ENCODE measurements at places on chromosomes 12 and 14.
A peak's percentile ranks its signal among the peaks of the same experiment; 100 is the strongest.

DNA sequence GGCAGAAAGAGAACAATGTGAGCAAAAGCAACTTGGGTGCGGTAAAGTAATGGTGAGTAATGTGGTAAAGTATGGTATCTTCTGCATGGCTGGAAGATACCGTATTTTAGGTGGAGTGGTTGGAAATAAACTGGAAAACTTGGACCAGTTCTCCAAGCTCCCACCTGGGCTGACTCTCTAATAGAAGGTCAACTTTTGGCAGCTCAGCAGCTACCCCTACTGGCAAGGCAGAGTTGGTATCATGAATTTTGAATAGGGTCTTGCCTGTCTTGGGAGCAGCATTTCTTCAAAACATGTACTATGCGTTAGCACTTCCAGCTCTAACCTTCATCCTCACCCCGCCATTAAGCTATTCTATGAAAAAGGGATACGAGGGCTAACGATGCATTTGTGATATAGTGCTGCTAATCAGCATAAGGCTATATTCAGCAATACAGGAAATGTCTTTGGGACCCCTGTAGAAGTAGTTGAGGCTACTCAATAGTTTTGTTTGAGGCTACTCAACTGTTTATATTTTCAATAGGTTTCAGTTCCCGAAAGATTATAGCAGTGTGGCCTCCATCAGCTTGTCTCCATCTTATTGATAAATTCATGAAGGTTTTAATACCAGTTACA lies 276.3 kb upstream of the FAR2 start:
- peak; percentile 79 for DNase-seq

GRCh38 chr14:33790996-33791395 lies 159.9 kb downstream of the EGLN3 start:
- DNase-seq = no peak

- DNase-seq = no peak
Measured at GRCh38 chr12:26319511-26319910, 124.1 kb downstream of the SSPN start.

GRCh38 chr12:55765736-55766290 lies 22.9 kb downstream of the GDF11 start:
- no peak for DNase-seq

- no peak for DNase-seq
Measured at GRCh38 chr12:16335838-16336237, 11.6 kb upstream of the MGST1 start.

GRCh38 chr12:91877456-91878235 lies 268.0 kb downstream of the BTG1 start:
- DNase-seq = peak; percentile 36

DNA sequence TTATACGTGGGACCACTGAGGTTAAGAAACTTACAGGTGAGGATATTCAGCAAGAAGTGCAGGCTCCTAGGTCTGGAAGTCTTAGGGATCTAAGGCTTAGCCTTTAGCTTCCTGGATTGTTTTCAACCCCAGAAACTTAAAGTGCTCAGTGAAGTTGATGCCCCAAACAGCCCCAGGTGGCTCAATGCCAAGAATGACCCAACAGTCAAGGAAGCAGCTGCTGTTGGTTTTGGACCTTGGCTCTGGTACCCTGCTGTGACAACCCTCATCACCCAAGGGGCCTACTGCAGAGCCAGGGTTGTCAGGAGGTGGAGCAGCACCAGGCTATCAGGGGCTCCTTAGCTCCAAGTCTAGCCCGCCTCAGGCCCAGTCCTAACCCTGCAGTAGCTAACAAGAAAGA lies 36.8 kb downstream of the VDR start:
- DNase-seq = no peak

DNA sequence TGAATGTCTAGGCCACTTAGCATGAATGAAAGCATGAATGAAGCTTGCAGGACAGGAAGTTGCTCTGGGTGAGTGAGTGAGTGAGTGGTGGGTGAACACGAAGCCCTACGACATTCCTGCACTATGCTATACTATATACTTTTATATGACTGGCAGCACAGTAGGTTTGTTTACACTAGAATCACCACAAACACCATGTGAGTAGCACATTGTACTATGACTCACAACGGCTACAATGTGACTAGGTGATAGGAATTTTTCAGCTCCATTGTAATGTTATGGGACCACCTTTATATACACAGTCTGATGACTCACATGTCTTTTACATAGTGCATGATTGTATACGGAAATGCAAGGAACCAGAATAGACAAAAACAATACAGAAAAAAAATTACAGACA lies 1480.2 kb downstream of the AACS start:
- DNase-seq = no peak

DNA sequence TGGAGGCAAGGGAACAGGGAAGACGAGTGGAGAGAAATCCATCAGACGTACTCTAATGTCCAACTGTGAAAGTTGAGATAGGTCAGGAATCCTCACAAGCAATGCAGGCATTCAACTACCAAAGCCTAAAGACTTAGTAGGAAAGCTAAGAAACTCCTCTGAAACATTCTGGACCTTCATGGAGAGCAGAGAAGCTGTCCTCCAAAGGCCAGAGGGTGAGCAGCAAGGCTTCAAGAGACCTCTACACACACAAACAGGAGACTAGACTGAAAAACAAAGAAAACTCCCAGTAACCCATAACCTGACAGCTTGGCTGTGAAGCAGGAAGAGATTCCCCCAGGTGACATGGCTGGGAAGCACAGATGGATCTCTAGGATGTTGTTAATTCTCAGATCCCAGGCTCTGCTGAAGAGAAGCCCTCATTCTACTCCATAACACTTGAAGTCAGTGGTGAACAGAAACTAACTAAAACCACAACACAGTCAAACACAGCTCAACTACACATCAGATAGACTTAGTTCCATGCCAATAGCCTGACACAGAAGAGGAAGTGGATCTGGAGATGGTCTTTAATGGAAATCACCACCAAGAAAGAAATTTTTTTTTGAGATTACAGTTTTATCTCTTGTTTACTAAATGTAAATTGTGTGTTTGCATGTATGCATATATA lies 23.2 kb upstream of the LYZ start:
- no peak for DNase-seq

- DNase-seq = no peak
Measured at GRCh38 chr12:14408208-14408607, 42.7 kb downstream of the ATF7IP start.

GRCh38 chr12:76927170-76927784 lies 48.5 kb upstream of the CSRP2 start:
- peak; percentile 92 for DNase-seq

- DNase-seq = no peak
Measured at GRCh38 chr12:65081496-65081895, 39.6 kb downstream of the WIF1 start.

GRCh38 chr12:12628013-12628412 lies 16.3 kb downstream of the CREBL2 start:
- no peak for DNase-seq

DNA sequence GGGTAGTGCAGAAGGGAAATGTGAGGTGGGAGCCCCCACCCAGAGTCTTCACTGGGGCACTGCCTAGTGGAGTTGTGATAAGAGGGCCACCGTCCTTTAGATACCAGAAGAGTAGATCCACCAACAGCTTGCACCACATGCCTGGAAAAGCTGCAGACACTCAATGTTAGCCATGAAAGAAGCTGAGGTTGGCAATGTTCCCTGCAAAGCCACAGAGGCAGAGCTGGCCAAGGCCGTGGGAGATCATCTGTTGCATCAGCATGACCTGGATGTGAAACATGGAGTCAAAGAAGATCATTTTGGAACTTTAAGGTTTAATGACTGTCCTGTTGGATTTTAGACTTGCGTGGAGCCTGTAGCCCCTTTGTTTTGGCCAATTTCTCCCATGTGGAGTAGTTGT lies 468.4 kb upstream of the FOXG1 start:
- DNase-seq = no peak

GRCh38 chr12:84455598-84455997 lies 457.0 kb downstream of the SLC6A15 start:
- DNase-seq = no peak

DNA sequence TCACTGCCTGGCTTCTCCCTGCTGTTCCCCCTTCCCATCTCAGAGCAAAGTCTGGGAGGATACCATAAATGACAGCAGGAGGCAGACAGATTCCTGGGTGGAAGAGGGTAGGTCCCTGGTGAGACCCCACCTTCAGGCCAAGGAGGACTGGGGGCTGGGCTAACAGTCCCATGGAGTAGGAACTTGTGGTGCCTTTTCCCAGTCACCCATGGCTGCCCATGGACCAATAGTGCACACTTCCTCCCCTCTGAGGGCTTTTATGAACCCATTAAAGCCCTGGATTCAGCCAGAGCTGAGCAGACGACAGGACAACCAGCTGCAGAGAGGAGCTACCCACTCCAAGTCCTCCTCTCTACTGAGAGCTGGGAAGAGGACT lies 36.6 kb upstream of the OR5AU1 start:
- DNase-seq = no peak

- no peak for DNase-seq
Measured at GRCh38 chr12:26188641-26189040, 6.7 kb upstream of the SSPN start.

DNA sequence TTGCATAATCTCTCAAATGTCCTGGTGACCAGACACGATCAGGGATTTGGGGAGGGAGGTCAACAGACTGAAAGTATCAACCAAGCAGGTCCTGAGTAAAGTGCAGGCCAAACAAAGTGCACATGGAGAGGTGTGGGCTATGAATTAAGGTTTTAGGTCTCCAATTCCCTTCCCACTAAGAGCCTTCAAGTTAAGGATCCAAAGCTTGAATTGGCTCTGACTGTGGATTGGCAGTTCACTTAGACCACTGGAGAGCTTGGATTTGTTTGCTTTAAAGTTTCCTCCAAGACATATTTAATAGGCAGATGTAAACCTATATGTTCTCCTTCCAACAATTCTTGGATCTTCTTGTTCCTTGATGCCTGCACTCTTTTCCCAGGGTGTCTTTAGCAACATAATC lies 129.6 kb upstream of the IGF1 start:
- no peak for DNase-seq

- no peak for DNase-seq
Measured at GRCh38 chr14:58574623-58575022, 63.1 kb upstream of the DACT1 start.

- DNase-seq = no peak
Measured at GRCh38 chr12:91561301-91561957, 378.8 kb upstream of the DCN start.

DNA sequence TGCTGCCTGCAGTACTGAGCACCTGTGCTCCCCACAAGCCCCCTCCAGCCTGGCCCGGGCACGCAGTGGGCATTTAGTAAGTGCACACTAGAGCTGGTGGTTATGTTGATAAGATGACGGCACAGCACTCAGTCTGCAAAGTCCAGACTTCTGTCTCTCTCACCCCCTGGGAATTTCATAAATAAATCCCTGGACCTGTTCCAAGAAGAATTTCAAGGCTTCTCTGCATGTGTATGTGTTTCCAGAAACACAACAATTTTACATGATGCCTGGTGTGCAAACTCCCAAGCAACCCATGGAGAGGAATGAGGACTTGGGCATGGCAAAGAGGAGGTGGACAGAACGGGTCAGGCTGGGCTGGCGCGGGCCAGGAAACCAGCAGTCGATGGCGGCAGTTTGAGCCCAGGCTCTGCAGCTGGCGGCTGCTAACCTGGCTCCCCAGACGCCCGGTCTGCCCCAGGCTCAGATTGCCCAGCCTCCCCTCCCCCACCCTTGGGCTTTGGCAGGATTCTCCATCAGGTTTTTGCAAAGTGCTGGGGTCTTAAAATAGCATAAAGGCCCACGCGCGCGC lies 10.4 kb upstream of the ACVR1B start:
- DNase-seq = peak; percentile 78

DNA sequence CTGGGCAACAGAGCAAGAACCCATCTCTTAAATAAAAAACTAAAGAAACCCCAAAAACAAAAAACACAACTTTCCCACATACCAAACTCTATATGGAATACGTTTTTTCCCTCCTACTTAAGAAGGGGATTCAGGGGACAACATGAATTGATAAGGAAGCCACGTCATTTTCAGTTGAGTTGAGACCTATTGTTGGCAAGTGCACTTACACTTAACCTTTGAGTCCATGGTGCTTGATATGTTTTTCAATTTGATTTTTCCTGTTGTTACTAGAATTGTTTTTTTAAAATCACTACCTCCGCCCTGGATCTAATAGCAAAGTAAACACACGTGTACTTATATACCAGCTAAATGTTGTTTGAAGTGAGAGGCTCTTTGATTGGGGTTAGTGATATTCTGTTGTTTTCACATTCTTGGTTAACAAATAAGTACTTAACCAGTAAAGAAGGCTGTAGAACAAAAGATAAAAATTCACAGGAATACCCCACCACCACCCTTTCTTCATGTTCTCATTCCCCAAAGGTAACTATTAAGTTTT lies 2.0 kb downstream of the FAM177A1 start:
- DNase-seq = no peak

DNA sequence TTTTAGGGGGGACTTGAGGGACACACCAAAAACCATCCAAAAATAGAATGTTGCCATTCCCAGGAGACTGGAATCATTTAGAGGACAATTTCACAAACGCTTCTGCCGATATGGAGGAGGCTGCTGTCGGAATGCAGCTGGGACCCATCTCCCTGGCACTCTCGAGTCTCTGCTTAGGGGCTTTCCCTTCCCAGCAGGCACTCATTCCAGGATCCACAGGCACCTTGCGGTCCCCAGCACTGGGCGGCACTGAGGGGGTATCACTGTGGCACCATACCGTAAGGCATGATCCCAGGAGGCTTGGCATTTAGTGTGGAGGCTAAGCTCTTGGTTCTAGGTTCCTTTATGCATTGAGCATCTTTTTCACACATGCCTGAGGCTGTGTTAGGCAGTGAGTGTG lies 36.6 kb upstream of the LTBP2 start:
- DNase-seq = no peak

GRCh38 chr12:66735275-66735674 lies 56.4 kb upstream of the GRIP1 start:
- DNase-seq = no peak

DNA sequence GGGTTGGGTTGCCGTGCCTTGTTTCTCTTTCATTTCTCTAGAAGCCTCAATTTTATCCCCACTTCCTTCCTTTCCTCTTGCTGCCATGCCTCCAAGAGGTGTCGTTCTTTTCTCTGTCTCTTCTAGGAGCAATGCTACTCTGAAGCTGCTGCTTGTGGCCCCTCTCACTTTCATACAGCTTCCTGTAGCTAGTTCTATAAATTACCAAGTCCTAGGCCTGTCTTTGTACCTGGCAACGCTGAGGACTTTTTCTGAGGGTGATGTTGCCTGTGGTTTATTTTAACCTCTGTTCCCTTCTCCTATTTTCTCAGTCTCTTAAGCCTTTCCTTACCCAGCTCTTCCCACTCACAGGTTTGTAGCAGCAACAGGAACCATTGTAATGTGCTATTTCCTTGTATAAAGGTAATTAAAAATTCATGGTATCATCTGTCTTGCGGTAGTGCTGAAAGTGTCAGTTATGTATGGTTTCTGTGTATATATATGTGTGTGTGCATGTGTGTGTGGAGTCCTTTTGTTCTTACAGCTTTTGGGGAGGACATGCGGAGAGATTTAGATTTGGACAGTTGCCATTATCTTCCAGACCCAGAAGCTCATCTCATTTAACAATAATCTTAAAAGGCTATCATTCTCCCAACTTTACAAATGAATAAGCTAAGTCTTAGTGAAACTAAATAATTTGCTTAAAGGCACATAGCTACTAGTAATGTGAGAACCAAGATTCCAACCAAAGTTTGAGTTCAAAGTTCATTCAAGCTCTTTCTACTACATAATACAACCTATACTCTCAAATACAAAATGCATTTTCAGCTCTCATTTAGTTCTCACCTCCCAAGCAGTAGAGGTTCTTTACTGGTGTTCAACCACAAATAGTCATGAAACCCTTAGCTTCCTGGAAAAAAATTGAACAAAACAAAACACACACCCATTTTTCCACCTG lies 43.8 kb downstream of the DDHD1 start:
- no peak for DNase-seq

Data from NCI-H524 (cell line).